ENCODE measurements at places on chromosomes 13 and 19.
A peak's percentile ranks its signal among the peaks of the same experiment; 100 is the strongest.

- no peak for DNase-seq
Measured at GRCh38 chr13:65843314-65843731, 1386.8 kb downstream of the PCDH9 start.

- peak; percentile 20 for DNase-seq
Measured at GRCh38 chr13:41546372-41547190, 89.2 kb downstream of the RGCC start.

GRCh38 chr19:40238775-40239174, 12.3 kb upstream of the CCNP start:
- no peak for DNase-seq

- DNase-seq: no peak
Measured at GRCh38 chr13:45926741-45927140, 75.2 kb upstream of the SIAH3 start.

GRCh38 chr19:42360787-42361544, 29.1 kb downstream of the CNFN start:
- DNase-seq: no peak

GRCh38 chr19:54967611-54968010, 1.4 kb downstream of the NLRP2 start:
- DNase-seq: no peak

GRCh38 chr13:27523346-27524073, 73.1 kb upstream of the MTIF3 start:
- peak; percentile 81 for DNase-seq

GRCh38 chr13:85685436-85685835, 113.8 kb downstream of the SLITRK6 start:
- DNase-seq: no peak

GRCh38 chr19:4506449-4507149, 11.7 kb downstream of the PLIN4 start:
- DNase-seq: peak; percentile 68

DNA sequence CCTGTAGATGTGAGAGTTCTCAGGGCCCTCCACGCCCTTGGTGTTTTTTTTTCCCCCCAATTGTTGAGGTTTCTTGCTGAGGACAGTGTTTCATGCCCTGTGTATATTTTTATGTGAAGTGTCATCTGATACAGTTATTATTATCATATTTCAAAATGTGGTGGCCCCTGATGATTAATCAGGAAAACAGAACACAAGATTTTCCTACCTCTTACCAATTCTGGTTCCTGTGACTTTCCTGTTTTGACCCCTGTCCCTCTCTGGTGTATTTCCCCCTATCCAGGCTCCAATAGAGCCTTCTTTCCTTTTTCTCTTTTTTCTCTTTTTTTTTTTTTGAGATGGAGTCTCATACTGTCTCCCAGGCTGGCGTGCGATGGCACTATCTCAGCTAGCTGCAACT, 642 bp downstream of the PSG8 start:
- no peak for DNase-seq

- no peak for DNase-seq
Measured at GRCh38 chr19:46977548-46977947, 42.1 kb upstream of the NPAS1 start.

- DNase-seq: no peak
Measured at GRCh38 chr13:110433014-110433413, 125.9 kb downstream of the COL4A2 start.

DNA sequence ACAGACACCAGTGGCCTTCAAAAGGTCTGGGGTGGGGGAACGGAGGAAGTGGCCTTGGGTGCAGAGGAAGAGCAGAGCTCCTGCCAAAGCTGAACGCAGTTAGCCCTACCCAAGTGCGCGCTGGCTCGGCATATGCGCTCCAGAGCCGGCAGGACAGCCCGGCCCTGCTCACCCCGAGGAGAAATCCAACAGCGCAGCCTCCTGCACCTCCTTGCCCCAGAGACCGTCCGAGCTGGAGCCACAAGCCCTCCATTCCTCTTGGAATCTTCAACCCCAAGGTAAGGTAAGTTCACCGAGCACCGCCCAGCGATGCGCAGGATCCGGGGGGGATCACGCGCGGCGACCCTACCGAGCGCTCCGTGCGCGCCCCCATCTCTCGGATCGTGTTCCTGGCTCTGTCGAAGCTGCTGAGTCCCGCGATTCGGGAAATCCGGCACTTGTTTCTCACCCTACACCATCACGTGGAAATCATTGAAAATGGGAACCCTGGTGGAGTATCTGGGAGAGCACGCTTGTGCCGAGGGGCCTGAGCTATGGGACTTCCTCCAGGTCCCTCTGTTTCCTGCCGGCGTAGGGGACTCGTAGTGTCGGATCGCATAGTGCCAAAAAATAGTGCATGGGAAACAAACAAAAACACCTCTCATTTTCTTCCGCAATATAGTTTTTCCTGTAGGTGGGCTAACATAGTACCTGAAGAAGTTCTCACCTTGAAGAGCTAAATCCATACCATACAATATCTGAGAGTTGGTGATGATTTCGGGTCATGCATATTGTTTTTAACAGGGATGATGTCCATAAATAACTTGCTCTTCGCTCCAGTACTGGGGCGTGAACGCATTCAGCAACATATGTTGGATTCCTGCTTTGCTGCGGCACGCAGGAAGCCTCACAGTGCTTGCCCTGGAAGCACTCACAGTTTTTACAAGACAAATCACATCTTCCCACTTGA, 9.3 kb downstream of the PDX1 start:
- DNase-seq: peak; percentile 4

GRCh38 chr13:65889368-65889767, 1340.8 kb downstream of the PCDH9 start:
- no peak for DNase-seq

GRCh38 chr13:40895227-40896184, 106.1 kb downstream of the SLC25A15 start:
- DNase-seq: no peak

- no peak for DNase-seq
Measured at GRCh38 chr13:31631746-31632145, 107.6 kb upstream of the RXFP2 start.

DNA sequence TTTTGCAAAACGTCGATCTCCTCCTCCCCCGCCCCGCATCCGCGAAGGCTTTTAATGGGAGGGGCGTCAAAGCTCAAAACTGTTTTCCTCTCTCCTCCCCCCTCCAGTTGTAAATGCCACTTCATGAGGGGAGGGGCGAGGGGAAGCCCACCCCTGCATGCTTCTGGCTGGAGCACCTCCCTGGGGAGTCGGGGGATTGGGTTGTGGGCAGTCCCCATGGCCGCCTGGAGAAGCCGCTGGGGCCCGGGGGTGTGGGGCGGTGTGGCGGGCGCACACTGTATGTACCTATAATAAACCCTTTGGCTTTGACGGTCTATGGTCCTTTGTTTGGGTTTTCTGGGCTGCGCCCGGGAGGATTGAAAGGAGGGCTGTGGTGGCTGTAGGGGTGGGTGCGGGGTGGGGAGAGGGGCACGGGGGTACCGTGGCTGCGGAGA, 505 bp upstream of the SHKBP1 start:
- DNase-seq: no peak

DNA sequence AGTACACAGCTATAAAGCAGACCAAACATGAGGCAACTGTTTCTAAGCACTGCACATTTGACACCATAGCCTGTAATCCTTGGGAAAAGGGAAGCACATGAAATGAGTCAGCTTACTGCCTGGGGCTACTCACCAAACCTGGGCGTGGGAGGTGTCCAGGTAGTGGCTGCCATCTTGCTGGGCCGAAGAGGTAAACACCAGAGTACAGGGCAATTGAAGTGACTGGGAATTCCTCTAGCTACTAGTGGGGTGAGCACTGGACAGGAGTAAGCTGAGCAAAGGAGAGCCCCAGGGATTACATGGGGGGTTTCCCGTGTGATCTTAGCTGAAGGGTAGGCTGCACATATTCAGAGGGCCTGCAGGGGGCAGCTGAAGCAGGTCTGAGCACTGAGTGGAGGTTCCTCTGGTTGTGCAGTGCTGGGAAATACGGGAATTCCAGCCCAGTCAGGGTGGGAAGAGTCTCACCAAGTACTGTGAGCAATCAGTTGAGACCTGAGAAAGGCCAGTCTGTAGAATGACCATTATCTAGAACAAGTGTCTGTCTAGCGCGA, 140.5 kb downstream of the SLC7A1 start:
- DNase-seq: peak; percentile 46

- peak; percentile 93 for DNase-seq
Measured at GRCh38 chr19:38233740-38234251, 9.8 kb upstream of the DPF1 start.
